ENCODE measurements at places on chromosomes 3 and 15.

GRCh38 chr15:57552678-57553334 is 38.9 kb upstream of the MYZAP start:
- no peak for DNase-seq

DNA sequence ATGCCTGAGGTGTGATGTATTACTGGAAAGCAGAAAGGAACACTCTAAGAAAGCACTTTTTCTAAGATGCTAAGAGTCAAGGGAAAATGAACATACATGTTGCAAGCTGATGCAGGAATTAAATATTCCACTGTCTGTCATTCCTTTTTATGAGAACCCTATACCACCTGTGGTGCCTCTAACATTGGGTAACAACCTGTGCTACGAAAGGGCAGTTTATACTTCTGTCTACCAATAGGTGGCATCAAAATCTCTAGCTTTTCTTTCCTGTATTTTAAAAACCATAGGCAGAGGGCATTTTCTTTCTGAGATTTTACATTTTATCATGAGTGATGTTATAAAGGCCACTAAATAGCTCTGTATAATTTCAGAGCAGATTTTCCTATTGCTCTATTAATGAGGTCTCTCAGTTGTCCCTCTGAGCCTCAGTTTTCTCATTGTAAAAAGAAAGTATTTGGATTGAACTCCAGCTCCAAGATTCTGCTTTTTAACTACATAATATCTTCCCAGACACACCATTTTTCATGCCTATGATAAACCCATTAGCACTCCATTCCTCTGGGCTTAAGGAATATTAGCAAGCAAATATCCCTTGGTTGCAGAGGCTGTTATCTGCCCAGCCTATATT is 3.5 kb upstream of the CPNE4 start:
- DNase-seq, result no peak

- no peak for DNase-seq
Measured at GRCh38 chr3:17336291-17336690, 406.1 kb downstream of the TBC1D5 start.

DNA sequence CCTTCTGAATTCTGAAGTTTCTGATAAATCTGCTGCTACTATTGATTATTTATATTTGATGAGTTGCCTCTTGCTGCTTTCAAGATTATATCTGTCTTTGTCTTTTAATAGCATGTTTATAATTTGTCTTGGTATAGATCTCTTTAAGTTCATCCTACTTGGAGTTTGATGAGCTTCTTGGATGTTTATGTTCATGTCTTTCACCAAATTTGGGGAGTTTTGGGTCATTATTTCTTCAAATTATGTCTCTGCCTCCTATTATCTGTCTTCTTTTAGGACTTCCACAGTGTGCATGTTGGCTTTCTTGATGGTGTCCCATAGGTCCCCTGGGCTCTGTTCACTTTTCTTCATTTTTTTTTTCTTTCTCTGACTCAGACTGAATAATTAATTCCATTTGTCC is 32.3 kb upstream of the EDEM1 start:
- no peak for DNase-seq

- DNase-seq, result no peak
Measured at GRCh38 chr3:193129607-193130006, 111.4 kb upstream of the PLAAT1 start.

DNA sequence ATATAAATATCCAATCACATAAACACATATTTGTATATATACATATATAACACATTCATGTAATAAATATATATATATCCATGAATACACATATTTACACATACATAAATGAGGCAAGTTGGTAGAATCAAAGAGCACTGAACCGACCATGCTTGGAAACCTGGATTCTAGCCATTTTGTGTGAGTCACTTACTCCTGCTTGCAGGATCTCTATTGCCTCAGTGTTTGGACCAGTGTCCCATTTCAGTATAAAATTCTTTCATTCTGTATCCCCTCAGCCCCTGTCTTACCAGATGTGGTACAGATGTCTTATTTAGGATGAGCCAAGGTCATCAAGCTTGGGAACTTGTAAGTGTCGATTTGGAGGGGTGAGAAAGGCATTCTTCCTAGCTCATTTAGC is 391.4 kb upstream of the FRG2C start:
- DNase-seq, result no peak

DNA sequence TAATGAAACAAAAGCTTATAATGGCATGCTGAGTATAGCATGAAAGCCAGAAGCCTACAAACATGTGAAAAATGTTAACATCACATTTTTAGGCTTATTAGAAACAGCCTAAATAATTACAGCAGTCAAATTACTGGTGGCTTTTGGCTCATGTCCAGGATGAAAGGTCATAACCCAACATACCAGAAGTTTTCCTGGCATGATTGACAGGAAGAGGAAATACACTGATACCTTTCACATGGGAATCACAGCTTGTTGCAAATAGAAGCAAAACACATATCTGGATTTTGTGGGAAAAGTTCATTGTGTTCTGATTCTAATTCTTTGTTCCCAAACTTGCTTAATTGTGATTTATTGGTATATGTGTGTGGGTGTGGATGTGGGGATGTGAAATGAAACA is 393.5 kb upstream of the ARRDC4 start:
- no peak for DNase-seq

DNA sequence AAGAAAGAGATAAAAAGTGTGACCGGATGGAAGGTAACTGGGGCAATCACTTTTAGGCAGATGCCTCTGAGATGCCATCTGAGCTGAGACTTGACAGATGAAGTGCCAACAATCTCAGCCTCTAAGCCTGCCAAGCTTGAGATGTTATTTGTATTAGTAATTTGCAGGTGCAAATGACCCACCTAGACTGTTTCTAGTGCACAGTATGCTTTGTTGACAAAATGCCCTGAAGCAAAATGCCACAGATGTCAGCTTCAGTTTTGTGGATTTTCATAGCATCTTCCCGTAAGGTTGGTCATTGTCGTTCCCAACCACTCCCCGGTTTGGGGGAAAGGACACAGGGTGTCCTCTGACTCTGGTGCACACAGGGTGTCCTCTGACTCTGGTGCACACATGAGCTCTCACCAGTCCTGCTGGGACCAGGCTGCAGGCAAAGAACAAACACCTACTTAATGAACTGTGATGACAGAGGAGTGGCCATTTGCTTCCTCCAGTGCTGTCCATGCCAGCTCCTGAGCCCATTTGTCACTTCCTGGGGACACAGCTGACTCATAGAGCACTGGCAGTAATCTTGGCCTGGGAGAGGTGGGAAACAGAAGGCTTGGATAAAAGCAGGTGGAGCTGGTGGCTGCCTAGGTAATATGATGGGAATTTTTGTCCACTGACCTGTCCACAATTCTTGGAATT is 16.7 kb upstream of the PPP1R2 start:
- DNase-seq, result no peak

DNA sequence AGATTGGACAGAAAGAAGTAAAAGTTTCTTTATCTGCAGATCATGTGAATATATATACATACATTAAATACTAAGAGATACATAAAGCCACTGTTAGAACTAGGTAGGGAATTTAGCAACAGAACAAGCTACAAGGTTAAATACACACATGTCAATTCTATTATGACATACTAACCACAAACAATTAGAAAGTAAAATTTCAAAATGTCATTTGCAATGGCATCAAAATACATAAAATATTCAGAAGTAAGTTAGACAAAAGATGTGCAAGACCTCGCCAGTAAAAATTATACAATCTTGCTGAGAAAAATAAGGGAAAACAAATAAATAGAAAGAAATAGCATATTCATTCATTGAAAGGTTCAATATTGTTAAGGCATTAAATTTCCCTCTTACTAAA is 200.0 kb upstream of the HES1 start:
- no peak for DNase-seq

GRCh38 chr15:59689626-59690236 is 611 bp upstream of the BNIP2 start:
- DNase-seq, result peak; percentile 97

GRCh38 chr3:186772701-186773417 is 10.5 kb upstream of the EIF4A2 start:
- peak; percentile 80 for DNase-seq

GRCh38 chr15:65626856-65627255 is 5.1 kb downstream of the SLC24A1 start:
- DNase-seq, result no peak

- no peak for DNase-seq
Measured at GRCh38 chr15:62474771-62475124, 309.7 kb upstream of the C2CD4B start.

DNA sequence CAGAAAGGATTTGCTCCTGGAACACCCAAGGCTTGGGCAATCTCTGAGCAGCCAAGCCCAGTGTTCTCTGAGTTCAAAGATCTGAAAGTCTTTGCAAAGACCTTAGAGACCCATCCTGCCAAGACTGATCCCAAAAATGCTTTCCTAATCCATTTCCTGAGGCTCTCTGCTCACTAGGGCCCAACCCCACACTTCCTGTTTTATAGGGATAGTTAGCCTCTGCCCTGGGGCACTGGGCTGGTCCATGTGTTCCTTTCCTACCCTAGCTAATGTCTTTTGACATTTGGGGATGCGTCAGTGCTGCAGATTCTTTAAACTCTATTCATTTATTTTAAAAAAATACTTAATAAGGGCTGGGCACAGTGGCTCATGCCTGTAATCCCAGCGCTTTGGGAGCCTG is 372.7 kb downstream of the ROBO2 start:
- no peak for DNase-seq

- DNase-seq, result no peak
Measured at GRCh38 chr15:89167267-89168176, 53.9 kb downstream of the RLBP1 start.

GRCh38 chr15:64562003-64562640 is 101.7 kb downstream of the ZNF609 start:
- DNase-seq, result no peak
